ENCODE measurements at places on chromosomes 3 and 15. TPM values are rescaled to one million over a fixed set of nuclear protein-coding genes. Genes with fewer than 3 reads are reported as not detected.
A peak's percentile ranks its signal among the peaks of the same experiment; 100 is the strongest.

DNA sequence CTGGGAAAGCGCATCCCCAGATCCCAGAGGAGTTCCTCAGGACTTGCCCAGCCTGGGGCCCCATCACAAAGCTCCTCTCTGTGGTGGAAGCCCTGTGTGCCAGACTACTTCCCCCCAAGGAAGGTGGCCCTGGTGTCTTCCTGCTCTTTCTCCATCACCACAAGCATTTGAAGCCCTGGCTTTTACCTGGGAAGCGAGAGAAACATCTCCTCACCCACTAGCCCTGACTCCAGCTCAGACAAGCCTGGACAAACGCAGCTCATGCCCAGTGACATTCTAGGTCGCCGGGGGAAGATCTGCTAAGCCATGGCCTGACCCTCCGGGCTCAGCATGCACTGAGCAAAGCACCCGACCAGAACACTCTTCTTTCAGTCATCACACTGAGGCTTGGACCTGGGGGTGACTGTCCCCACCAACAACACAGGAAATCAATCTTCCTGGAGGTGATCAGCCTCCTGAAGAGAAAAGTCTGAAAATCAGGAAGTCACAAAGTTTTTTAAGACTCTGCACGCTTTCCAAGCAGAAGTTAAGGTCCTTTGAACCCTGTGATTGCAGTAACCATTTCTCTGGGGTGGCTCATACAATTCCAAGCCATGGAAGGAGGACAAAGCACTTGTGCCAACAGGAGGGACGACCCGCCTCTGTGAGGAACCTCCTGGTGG, 40.8 kb downstream of the KLHL25 start:
- H3K4me1 ChIP-seq, result peaks cover 95% of the 10 kb centered on the region
- no peak overlapping the region for H3K4me3 ChIP-seq
- H3K27me3 ChIP-seq, result no peaks in the 10 kb centered on the region
- H3K27ac ChIP-seq, result peak overlapping the region; percentile 40

- H3K4me1 ChIP-seq, result peaks cover 41% of the 10 kb centered on the region
- H3K27me3 ChIP-seq, result no peaks in the 10 kb centered on the region
- no peak overlapping the region for H3K4me3 ChIP-seq
- no peaks in the 10 kb centered on the region for H3K36me3 ChIP-seq
- peak overlapping the region; percentile 64 for H3K27ac ChIP-seq
Observed at GRCh38 chr15:99452728-99453636, 112.8 kb upstream of the MEF2A start.

- no peak overlapping the region for H3K4me3 ChIP-seq
- no peak for DNase-seq
- no peaks in the 10 kb centered on the region for H3K36me3 ChIP-seq
Observed at GRCh38 chr15:57873564-57874209, 167.2 kb downstream of the POLR2M start.

- no peaks in the 10 kb centered on the region for H3K27me3 ChIP-seq
- DNase-seq, result no peak
- no peaks in the 10 kb centered on the region for H3K4me1 ChIP-seq
- H3K36me3 ChIP-seq, result peaks cover 11% of the 10 kb centered on the region
- no peak overlapping the region for H3K27ac ChIP-seq
Observed at GRCh38 chr15:20346082-20346805, 195.4 kb downstream of the GOLGA6L6 start.

DNA sequence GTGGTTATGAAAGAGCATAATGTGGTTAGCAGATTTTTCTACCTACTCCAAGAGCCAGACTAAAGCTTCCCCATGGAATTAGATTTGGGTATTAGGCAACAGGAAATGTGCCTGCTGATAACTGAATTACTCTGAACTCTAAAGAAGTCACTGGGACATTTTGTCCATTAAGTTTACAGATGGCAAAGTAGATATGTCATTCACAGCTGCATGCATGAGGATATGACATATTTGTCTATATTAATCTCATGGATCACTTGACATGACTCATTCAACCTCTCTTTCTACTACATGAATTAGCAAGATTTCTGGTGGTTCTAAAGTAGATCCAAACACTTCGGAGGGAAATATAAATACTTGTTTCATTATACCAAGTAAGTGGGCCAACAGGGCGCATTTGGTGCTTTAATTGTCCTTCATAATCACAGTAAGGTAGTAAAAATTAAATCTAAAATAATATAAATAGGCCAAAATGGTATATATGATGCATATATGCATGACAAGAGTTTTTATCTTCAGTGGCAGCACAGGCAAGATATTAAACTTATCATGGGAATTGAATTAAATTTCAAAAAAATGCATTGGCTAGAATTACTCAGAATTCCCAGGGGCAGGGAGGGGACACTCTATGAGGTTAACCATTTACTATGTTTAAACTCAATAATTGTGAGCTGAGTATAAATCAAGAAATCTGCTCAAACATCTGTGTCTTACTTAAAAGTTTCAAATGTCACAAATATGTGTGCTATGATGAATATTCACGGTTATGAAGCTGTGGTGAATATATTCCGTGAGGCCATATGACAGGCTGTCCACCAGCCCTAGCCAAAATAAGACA, 365.3 kb upstream of the KCNMB2 start:
- no peak overlapping the region for H3K27ac ChIP-seq
- H3K36me3 ChIP-seq, result no peaks in the 10 kb centered on the region
- H3K4me1 ChIP-seq, result no peaks in the 10 kb centered on the region

DNA sequence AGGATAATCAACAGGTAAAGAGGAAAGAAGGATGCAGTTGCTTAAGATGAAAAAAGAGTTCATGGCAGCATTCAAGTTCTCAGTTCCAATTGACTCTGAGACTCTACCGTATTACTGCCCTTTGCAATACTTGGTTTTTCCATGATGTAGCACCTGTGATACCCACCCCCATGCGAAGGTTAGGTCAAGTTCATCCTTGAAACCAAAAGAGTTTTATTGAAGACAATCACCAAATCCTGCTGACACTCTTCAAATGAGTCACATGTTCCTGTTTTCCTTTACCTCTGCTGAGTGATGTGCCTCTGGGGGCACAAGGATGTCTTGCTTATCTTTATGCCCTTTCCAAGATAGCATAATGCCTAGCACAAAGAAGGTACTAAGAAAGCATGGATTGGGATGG, 111.3 kb upstream of the SLC7A14 start:
- H3K4me1 ChIP-seq, result no peaks in the 10 kb centered on the region
- H3K27ac ChIP-seq, result no peak overlapping the region
- no peaks in the 10 kb centered on the region for H3K27me3 ChIP-seq
- DNase-seq, result no peak
- no peak overlapping the region for H3K4me3 ChIP-seq
- no peaks in the 10 kb centered on the region for H3K36me3 ChIP-seq

- DNase-seq, result no peak
- no peak overlapping the region for H3K4me3 ChIP-seq
- no peaks in the 10 kb centered on the region for H3K4me1 ChIP-seq
- H3K27ac ChIP-seq, result no peak overlapping the region
Observed at GRCh38 chr3:111302063-111302462, 230.4 kb downstream of the NECTIN3 start.

DNA sequence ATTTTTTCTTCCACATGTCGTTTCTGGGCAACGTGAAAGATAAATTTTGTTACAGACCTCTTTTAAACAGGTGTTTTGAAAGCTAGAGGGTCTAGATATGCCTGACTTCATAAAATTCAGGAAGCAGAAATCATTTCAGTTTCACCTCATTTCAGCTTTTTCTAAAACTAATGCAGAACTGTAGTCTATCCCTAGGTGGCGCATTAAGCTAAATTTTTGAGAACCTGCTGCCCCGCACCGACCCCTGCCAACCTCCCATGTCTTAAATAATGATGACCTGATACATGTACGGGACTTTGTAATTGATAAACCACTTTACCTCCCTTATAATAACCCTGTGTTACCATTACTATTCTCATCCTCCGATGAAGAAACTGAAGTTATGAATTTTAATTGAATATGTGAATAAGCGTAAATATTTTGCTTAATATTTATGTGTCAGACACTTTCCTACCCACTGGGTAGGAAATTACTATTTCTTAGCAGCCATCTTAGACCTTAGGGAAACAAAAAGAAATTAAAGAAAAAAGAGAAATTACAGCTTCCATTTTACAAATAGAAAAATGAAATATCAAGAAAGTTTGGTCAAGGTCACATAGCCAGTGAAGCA, 78.7 kb upstream of the GCNT3 start:
- no peaks in the 10 kb centered on the region for H3K4me1 ChIP-seq
- no peak overlapping the region for H3K27ac ChIP-seq
- no peak overlapping the region for H3K4me3 ChIP-seq
- H3K36me3 ChIP-seq, result no peaks in the 10 kb centered on the region

GRCh38 chr3:116002235-116002634, 378.9 kb downstream of the GAP43 start:
- H3K4me1 ChIP-seq, result peaks cover 4% of the 10 kb centered on the region
- no peak overlapping the region for H3K27ac ChIP-seq
- no peaks in the 10 kb centered on the region for H3K27me3 ChIP-seq
- no peak overlapping the region for H3K4me3 ChIP-seq
- DNase-seq, result no peak
- no peaks in the 10 kb centered on the region for H3K36me3 ChIP-seq

GRCh38 chr3:133845127-133845526, 39.5 kb downstream of the SRPRB start:
- peaks cover 19% of the 10 kb centered on the region for H3K36me3 ChIP-seq
- H3K4me3 ChIP-seq, result no peak overlapping the region
- no peak for DNase-seq
- no peak overlapping the region for H3K27ac ChIP-seq
- H3K4me1 ChIP-seq, result no peaks in the 10 kb centered on the region

Gene PLSCR4
- 43.8 TPM for total RNA-seq

Gene MINAR1
- 15.3 TPM for total RNA-seq

Gene LRRK1
- 5.2 TPM for total RNA-seq

Gene TMEM212
- total RNA-seq, result 0.40 TPM

Gene GOLGA8R
- total RNA-seq, result 2.8 TPM

Gene IL17RE
- 0.79 TPM for total RNA-seq

Gene MED12L
- total RNA-seq, result 12.5 TPM

Gene GNAT1
- total RNA-seq, result not detected
